ENCODE measurements at places on chromosomes 2 and 18. TPM values are rescaled to one million over a fixed set of nuclear protein-coding genes. Genes with fewer than 3 reads are reported as not detected.

DNA sequence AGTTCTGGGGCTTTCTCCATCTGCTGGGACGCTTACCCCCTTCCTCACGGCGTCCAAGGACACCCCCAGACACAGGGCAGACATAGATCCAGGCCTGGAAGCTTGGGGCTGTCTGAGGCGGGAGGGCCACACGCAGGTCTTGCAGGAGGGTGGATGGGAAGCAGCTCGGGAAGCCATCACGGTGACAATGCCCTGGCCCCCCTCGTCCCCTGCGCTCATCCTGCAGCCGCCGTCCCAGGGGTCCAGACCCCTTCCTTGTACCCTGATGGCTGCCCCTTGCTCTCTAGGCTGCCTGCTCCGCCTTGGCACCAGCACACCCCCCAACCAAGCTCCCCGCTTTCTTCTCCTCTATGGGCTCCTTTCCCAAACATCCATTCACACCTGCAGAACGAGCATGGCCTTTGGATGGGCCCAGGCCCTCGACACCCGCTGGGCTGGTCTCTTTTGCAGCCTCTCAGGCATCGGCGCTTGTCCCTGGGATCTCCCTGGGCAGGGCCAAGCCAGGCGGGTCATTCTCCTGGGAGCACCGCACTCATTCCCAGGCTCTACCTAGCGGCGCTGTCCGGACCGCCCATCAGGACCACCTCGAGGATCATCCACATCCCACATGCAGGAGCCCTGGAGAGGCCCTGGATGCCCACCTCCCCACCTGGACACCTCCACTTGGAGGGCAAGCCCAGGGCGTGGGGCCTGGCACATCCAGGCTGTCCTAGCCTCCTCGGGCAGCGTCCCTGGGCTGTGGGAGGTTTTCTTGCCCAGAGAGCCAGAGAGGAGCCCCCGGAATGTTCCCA, 274.9 kb downstream of the NDUFA10 start:
- no peaks in the 10 kb centered on the region for H3K36me3 ChIP-seq
- peaks cover 20% of the 10 kb centered on the region for H3K27me3 ChIP-seq
- no peaks in the 10 kb centered on the region for H3K4me1 ChIP-seq
- DNase-seq = no peak
- no peak overlapping the region for H3K4me3 ChIP-seq

GRCh38 chr2:205765151-205765550, 82.8 kb downstream of the NRP2 start:
- no peaks in the 10 kb centered on the region for H3K36me3 ChIP-seq
- no peaks in the 10 kb centered on the region for H3K27me3 ChIP-seq
- no peaks in the 10 kb centered on the region for H3K4me1 ChIP-seq
- no peak for DNase-seq
- no peak overlapping the region for H3K27ac ChIP-seq

DNA sequence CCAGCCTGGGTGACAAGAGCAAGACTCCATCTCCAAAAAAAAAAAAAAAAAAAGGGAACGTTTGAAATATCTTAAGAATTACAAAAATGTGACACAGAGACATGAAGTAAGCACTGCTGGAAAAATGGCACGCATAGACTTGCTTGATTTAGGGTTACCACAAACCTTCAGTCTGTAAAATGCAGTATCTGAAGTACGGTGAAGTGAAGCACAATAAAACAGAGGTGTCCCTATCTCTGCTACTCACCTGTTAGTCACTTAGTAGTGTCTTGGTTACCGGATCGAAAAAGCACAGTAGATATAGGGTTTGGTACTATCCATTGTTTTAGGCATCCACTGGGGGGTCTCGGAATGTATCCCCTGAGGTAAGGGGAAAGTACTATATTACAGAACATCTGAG, 11.6 kb upstream of the GREB1L start:
- no peaks in the 10 kb centered on the region for H3K27me3 ChIP-seq
- DNase-seq = no peak
- H3K27ac ChIP-seq = no peak overlapping the region
- H3K36me3 ChIP-seq = no peaks in the 10 kb centered on the region

Gene RAB6C
- not detected for total RNA-seq

Gene INO80C
- 7.3 TPM for total RNA-seq

DNA sequence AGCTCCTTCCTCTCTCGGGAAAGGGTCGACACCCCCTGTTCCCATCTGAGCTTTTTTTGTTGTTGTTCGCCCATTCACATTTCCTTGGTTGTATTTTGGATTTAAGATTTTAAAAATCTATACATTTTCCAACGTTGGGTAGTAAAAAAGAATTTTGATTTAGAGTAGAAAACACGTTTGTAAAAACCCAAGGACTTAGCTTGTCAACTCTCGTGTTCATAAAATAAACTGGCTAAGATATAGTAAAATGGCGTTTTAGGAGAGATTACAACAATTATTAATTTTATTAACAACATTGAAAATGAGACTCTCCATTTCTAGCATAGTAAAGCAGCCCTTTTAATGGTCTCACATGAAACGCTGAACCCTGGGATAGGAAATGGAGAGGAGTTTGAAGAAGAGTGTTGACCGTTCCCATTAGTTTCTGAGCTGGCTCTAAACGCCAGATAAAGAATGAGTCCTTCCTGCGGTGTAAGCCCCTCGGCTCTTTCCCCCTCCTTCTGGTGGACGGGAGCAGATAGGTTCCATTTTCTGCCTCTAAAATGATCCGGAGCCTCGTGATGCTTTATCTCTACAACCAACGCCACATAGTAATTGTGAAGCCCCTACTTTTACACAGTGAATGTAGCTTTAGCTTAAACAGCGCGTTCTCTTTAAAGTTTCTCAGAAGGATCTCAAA, 24.0 kb upstream of the ZNF516 start:
- no peaks in the 10 kb centered on the region for H3K36me3 ChIP-seq
- H3K4me1 ChIP-seq = no peaks in the 10 kb centered on the region
- H3K27me3 ChIP-seq = no peaks in the 10 kb centered on the region
- DNase-seq = no peak
- no peak overlapping the region for H3K27ac ChIP-seq

Gene SKOR2
- total RNA-seq = not detected

Gene HMSD
- total RNA-seq = not detected

GRCh38 chr2:69309351-69310110, 77.5 kb downstream of the GFPT1 start:
- no peaks in the 10 kb centered on the region for H3K27me3 ChIP-seq
- peaks cover 8% of the 10 kb centered on the region for H3K4me1 ChIP-seq
- H3K36me3 ChIP-seq = no peaks in the 10 kb centered on the region
- no peak for DNase-seq
- no peak overlapping the region for H3K4me3 ChIP-seq

- DNase-seq = no peak
- H3K4me1 ChIP-seq = no peaks in the 10 kb centered on the region
- no peaks in the 10 kb centered on the region for H3K27me3 ChIP-seq
- H3K27ac ChIP-seq = no peak overlapping the region
- peaks cover 16% of the 10 kb centered on the region for H3K36me3 ChIP-seq
These were observed 95.4 kb downstream of the PMS1 start for GRCh38 chr2:189879716-189880081.

DNA sequence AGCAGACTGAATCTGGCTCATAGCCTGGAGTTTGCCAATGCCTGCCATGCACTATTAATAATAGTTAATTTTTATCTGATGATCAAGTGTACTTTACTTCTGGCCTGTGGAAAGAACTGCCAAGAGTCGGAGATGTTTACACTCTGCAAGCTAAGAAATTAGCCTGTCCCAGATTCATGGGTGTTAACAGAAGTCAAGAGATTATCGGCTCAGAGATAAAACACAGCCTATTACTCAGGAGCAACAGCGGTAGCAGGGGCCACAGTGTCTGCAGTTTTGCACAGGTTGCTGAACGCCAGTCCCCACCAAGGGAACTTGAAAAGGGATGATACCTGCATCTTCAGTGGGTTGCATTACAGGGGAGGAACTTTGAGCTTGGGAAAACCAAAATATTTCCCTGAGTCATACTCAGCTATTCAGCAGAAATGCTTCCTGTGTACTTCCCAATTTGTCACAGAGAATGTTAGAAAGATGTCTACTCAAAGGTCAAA, 4.3 kb upstream of the ADI1 start:
- no peak overlapping the region for H3K27ac ChIP-seq
- no peaks in the 10 kb centered on the region for H3K36me3 ChIP-seq
- peaks cover 6% of the 10 kb centered on the region for H3K4me1 ChIP-seq
- H3K27me3 ChIP-seq = no peaks in the 10 kb centered on the region

GRCh38 chr2:134189009-134189720, 64.7 kb upstream of the MGAT5 start:
- no peak for DNase-seq
- H3K4me1 ChIP-seq = peaks cover 12% of the 10 kb centered on the region
- H3K27ac ChIP-seq = no peak overlapping the region
- H3K36me3 ChIP-seq = peaks cover 12% of the 10 kb centered on the region
- H3K27me3 ChIP-seq = no peaks in the 10 kb centered on the region

Gene FEV
- total RNA-seq = not detected

GRCh38 chr18:79755496-79756142, 42.1 kb upstream of the KCNG2 start:
- H3K4me1 ChIP-seq = no peaks in the 10 kb centered on the region
- H3K27ac ChIP-seq = no peak overlapping the region
- DNase-seq = no peak
- H3K4me3 ChIP-seq = no peak overlapping the region
- H3K27me3 ChIP-seq = no peaks in the 10 kb centered on the region

DNA sequence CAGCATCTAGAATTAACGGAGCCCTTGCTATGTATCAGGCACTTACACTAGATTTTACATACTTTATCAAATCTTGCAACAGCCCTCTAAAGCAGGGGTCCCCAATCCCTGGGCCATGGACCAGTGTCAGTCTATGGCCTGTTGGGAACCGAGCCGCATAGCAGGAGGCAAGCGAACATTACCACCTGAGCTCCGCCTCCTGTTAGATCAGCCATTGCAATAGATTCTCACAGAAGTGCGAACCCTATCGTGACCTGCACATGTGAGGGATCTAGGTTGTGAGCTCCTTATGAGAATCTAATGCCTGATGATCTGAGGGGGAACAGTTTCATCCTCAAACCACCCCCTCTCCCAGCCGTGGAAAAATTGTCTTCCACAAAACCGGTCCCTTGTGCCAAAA, 13.4 kb downstream of the DNAJB2 start:
- no peak overlapping the region for H3K27ac ChIP-seq
- no peak for DNase-seq
- H3K36me3 ChIP-seq = no peaks in the 10 kb centered on the region
- peaks cover 5% of the 10 kb centered on the region for H3K27me3 ChIP-seq
- H3K4me3 ChIP-seq = no peak overlapping the region
- peaks cover 8% of the 10 kb centered on the region for H3K4me1 ChIP-seq

DNA sequence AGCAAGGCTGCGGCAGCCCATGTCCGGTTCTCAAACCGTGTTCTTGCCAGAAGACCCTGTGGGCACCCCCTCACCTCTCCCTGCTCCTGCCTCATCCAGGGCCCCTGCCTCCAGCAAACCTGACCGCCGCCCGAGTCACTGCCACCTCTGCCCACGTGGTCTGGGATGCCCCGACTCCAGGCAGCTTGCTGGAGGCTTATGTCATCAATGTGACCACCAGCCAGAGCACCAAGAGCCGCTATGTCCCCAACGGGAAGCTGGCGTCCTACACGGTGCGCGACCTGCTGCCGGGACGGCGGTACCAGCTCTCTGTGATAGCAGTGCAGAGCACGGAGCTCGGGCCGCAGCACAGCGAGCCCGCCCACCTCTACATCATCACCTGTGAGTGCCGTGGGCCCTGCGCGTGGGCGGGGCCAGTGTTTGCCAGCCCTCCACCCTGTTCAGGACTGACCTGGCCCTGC, 32.2 kb downstream of the MTERF4 start:
- no peaks in the 10 kb centered on the region for H3K4me1 ChIP-seq
- no peak for DNase-seq
- H3K36me3 ChIP-seq = no peaks in the 10 kb centered on the region
- H3K27me3 ChIP-seq = no peaks in the 10 kb centered on the region

All from SJCRH30 (cell line).